ENCODE measurements at places on chromosomes 7 and 10. TPM values are rescaled to one million over a fixed set of nuclear protein-coding genes. Genes with fewer than 3 reads are reported as not detected.

DNA sequence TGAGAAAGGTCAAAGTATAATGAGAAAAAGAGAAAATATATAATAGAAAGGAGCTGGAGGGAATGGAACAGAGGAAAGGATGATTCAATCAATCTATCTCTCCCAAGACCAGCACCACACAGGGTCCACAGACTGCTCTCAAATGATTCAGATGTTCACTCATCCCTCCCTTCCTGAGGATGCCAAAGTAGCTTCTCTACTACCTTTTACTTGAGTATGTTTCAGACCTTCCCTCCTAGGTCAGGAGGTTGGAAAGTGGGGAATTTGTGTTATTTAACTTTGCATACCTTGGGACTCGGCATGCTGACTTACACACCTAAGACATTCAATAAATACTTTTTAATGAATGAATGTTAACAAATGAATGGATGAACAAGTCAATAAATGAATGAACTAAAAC is 30.6 kb downstream of the CPVL start:
- H3K27me3 ChIP-seq, result no peaks in the 10 kb centered on the region
- no peak overlapping the region for H3K4me3 ChIP-seq
- no peak overlapping the region for H3K27ac ChIP-seq
- DNase-seq, result no peak
- peaks cover 15% of the 10 kb centered on the region for H3K4me1 ChIP-seq
- H3K36me3 ChIP-seq, result peaks cover 2% of the 10 kb centered on the region

GRCh38 chr10:99658622-99659030 is 683 bp upstream of the ENTPD7 start:
- peak overlapping the region; percentile 85 for H3K4me3 ChIP-seq
- peaks cover 35% of the 10 kb centered on the region for H3K27me3 ChIP-seq
- no peaks in the 10 kb centered on the region for H3K36me3 ChIP-seq
- peak overlapping the region; percentile 54 for H3K27ac ChIP-seq

GRCh38 chr7:38382684-38383083 is 109.2 kb upstream of the TARP start:
- no peak for DNase-seq
- H3K4me3 ChIP-seq, result no peak overlapping the region
- H3K36me3 ChIP-seq, result peaks cover 12% of the 10 kb centered on the region
- no peaks in the 10 kb centered on the region for H3K4me1 ChIP-seq
- H3K27ac ChIP-seq, result no peak overlapping the region

GRCh38 chr7:104150470-104150869 is 57.3 kb downstream of the ORC5 start:
- no peaks in the 10 kb centered on the region for H3K27me3 ChIP-seq
- H3K27ac ChIP-seq, result no peak overlapping the region
- H3K4me1 ChIP-seq, result no peaks in the 10 kb centered on the region
- DNase-seq, result no peak

DNA sequence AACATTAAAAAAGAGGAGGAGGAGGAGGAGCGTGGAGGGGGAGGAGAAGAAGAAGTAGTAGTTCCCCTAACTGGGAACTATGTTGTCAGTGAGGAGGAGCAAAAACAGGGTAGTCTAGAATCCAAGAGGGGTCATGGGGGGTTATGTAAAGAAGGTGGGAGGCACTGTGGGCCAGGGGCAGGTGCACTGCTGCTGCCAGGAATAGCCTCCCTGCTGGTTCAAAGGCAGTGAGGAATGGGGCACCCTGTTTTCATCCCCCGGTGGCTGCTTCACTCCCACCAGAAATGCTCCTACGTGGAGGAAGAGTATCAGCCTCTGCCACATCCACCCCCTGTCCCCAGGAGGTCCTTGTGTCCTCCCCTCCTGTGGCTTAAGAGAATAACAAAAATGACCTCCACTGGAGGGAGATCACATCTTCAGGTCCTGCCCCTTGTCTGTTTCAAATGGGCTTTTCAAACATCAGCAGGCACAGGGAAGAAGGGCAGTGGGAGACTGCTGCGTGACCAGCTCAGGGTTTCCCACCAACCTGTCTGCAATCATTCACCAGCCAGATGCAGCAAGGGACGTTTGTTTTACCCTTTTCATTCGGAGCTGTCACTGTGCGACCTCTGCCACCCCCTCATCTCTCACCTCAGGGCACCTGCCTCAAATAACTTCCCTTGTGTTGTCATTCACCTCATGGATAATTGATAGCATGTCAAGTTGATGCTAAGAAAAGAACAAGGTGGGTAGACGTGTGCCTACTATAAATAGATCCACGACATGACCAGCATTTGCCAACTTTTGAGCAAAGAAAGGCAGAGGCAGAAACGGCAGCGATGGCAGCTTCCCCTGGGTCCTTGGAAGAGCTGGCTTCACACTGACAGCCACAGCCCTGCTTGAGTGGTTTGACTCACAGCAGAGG is 92.6 kb downstream of the DGKI start:
- H3K27ac ChIP-seq, result peak overlapping the region; percentile 60
- peaks cover 13% of the 10 kb centered on the region for H3K27me3 ChIP-seq
- no peaks in the 10 kb centered on the region for H3K36me3 ChIP-seq
- no peak overlapping the region for H3K4me3 ChIP-seq
- H3K4me1 ChIP-seq, result peaks cover 38% of the 10 kb centered on the region
- DNase-seq, result no peak

GPR15LG gene
- total RNA-seq, result not detected

ANKRD1 gene
- total RNA-seq, result not detected

CPN1 gene
- total RNA-seq, result not detected

GBX1 gene
- total RNA-seq, result 2.4 TPM

Data from neural crest cell (in vitro differentiated cells).